WTC11 (cell line): ENCODE measurements at places on chromosomes 13 and 19. TPM values are rescaled to one million over a fixed set of nuclear protein-coding genes. Genes with fewer than 3 reads are reported as not detected.

Gene ONECUT3
- total RNA-seq, result 0.04 TPM in 1 of 3 replicates, not detected in the others

Gene TMEM255B
- total RNA-seq, result 4.7 to 5.9 TPM (median 4.8 TPM) in 3 replicates

Gene TRIM13
- 27.5 to 29.1 TPM (median 27.6 TPM) in 3 replicates for total RNA-seq

Gene PTBP1
- total RNA-seq, result 663 to 692 TPM (median 680 TPM) in 3 replicates

Gene PGLYRP2
- total RNA-seq, result not detected in 3 replicates
